ENCODE measurements at places on chromosomes 2 and 18.
A peak's percentile ranks its signal among the peaks of the same experiment; 100 is the strongest.

DNA sequence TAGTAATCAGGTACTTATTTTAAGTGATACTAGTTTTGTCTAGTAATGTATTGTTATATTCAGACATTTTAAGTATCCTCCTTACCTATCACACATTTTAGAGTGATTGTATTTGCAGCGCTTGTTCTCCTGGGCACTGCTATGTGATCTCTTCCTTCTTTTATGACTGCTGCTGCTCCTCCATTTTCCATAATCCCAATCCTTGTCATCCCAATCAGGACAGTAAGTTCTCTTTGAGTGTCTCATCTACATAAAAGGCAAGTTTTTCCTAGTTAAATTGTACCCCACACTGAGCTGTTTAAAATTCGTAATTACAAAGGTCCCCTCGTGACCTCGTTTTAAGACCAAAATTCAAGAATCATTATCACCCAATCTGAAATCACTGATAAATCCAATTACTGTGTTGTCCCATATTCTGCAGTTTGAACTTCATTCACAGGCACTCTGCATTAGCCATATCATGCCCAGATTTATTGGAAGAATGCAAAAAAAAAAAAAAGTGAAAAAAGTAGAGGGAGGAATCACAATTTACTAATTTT lies 2.8 kb downstream of the CLK1 start:
- no peak for DNase-seq

DNA sequence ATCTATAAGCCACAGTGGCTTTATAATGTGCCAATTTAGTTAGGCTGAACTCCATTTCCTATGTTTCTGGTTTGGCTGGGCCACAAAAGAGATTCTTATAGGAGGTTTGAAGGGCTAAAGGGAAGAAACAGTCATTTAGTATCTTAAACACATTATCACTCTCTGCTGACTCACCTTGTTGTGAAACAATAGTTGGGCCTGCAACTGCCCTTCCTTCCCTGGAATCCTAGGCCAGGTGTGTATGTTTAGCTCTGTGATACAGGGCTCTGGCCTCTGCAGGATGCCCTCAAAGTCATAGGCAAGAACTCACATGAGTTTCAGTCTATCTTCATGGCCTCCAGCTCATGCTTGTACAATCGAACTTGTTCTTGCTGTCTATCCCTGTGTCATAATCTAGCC lies 400.0 kb upstream of the CELF4 start:
- DNase-seq: no peak

DNA sequence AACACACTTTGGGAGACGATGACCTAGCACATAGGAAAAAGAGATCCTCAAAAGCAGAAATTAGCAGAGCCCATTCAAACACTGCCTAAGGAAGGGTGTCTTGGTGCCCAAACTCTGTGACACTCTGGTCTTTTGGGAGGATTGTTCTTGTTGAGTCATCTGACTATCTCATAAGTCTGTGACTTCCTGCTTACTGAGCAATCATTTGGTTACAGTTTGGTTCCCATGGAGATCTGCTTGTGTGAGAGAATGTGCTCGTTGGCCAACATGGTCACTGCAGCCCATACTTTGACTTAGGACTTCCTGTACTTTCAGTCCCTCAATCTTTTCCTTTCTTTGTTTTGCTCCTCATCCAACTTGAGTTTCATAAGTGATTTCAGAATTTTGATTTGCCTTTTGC lies 602.9 kb downstream of the NYAP2 start:
- DNase-seq: no peak

DNA sequence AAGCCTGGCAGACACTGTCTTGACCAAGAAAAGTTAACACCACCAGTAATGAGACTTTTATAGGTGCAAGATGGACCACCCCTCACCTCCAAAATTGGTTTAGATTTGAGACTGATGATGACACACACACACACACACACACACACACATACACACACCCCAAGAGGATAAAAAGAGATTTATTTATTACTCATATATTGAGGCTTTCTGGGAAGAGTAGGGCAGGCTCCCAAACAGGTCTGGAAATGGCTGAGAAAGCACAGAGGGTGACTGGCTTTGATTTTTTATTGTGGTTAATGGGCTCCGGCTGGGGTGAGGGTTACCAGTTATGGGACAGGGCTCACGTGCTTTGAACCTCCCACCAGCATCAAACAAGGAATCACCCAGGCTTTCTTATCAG lies 54.2 kb upstream of the ADAM23 start:
- no peak for DNase-seq

- no peak for DNase-seq
Measured at GRCh38 chr2:206480161-206480560, 36.8 kb downstream of the ADAM23 start.

GRCh38 chr18:54161267-54161666 lies 63.2 kb downstream of the MBD2 start:
- no peak for DNase-seq

- DNase-seq: no peak
Measured at GRCh38 chr2:21396252-21396651, 272.5 kb downstream of the TDRD15 start.

DNA sequence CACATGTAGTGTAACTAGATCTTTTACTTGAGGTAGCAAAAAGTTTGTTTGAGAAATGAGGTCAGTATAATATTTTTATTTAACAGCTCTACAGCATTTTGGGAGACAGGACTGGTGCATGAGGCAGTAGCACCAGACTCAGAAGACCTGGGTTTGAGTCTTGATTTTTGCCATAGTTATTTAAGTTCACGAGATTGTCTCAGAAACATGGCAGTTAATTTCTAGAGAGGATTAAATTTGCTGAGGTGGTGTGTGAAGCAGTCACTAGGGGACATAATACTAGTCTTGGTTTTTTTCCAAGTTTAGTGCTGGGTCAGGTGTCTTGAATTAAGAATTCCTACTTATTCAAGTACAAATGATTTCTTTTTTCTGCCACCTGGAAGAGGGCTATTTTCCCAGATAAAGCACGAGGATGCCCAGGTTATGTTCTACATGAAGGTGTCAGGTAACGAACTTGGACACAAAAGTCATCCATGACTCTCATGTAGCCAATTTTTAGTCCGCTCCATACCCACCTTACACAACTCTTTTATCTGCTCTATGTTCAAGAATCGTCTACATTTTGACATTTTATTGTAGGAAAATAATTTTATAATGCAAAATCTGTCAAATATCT lies 1.4 kb downstream of the MARCHF7 start:
- DNase-seq: no peak

- DNase-seq: no peak
Measured at GRCh38 chr2:237716011-237716410, 82.6 kb upstream of the RBM44 start.

GRCh38 chr2:96577501-96577900 lies 40.9 kb downstream of the ARID5A start:
- DNase-seq: no peak

- no peak for DNase-seq
Measured at GRCh38 chr2:18368008-18368407, 192.4 kb downstream of the RDH14 start.

DNA sequence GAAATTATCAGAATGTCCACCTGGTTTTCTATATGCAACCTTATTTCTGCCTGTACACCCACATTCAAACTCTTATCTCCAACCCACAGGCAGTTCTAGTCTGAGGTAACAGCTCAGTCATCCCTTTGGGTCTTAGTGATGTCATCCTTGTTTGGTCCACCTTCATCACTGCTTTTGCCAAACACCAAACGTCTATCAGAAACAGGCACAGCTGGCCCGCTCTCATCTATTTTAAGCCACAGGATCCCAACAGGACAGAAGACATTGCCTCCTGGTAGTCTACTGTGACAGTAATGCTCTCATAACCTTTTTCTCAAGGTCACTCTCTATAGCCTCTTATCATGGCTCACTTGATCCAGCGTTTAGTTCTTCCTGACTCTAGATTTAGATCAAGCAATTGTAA lies 99.0 kb upstream of the CHAC2 start:
- DNase-seq: no peak

- no peak for DNase-seq
Measured at GRCh38 chr2:239211396-239212094, 189.3 kb downstream of the HDAC4 start.

- DNase-seq: no peak
Measured at GRCh38 chr18:55354795-55355194, 233.2 kb downstream of the TCF4 start.

- DNase-seq: no peak
Measured at GRCh38 chr2:32553829-32554432, 73.9 kb upstream of the TTC27 start.

- no peak for DNase-seq
Measured at GRCh38 chr2:105329197-105329554, 359 bp downstream of the TGFBRAP1 start.

DNA sequence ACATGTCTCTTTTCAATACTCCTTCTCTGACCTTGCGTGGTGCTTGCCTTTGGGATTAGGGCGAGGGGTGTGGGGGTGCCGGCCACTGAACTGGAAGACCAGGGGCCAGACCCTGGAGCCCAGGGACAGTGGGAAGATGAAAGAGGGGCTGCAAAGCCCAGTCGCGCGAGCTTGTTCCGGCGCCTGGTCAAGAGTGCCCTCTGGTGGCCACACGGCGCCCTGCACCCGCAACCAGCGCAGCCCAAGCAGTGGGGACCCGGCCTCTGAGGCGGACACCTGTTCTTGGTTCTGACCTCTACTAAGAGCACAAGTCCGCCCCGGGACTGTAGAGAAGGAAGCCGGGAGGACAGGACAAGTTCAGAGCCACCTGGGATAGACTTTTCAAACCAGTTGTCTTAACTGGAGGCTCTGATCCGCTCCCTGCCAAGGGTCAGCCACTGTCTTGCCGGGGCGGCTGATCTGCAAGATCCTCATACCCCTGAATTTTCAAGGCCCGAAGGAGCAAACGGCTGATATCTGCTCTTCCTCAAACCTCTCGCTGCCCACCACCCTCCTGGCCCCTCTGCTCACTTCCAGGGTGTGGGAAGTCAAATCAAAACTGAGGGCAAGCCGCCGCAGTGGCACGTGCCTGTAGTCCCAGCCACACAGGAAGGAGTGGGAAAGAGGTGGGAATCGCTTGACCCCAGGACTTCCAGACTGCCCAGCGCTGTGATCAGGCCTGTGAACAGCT lies 14.9 kb upstream of the MSH6 start:
- DNase-seq: peak; percentile 77

DNA sequence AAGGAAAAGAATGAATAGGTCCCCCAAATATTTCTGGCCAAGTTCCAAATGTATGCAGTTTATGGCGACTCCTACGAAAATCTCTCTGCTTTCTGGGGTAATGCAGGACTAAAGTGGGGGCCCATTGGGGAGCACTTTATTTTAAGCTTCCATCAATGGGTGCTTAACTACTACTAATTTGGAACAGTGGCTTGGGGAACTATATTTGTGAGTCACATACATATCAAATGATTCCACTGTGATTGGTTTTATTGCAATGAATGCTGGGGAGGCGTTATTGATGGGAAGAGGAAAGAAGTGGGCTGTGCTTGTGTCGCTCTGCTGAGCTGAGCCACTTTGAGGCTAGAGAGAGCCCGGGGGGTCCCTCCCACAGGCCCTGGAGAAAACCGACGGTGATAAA lies 560.4 kb upstream of the SALL3 start:
- no peak for DNase-seq

GRCh38 chr2:72146347-72147302 lies 1.0 kb downstream of the CYP26B1 start:
- no peak for DNase-seq

DNA sequence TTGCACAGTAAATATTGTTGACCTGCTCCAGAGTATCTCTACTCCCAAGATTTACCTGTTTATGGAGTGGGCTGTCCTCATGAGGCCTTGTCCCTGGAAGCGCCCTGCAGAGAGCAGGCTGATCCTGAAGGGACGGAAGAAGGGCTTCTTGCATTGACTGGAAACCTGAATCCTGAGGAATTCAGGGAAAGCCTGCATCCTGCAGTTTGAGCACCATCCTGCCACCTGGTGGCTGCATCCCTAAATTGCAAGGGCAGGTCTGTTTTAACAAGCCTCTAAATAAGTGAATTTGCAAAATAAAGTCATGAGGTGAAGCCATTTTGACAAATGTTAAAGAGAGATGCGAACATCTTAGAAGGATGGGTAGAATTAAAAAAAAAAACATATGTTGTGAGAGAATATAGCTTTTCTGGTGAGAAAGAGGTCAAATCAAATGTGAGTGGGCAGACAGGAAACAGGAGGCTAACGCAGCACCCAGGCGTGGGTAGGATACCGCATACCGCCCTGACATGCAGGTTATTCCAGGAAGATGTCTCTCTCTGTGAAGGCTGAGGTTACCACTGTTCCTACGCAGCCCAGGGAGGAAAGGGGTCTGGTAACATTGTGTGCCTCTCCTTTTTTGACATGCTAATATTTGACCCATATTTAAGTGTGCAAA lies 754.9 kb downstream of the RNF144A start:
- DNase-seq: peak; percentile 27

DNA sequence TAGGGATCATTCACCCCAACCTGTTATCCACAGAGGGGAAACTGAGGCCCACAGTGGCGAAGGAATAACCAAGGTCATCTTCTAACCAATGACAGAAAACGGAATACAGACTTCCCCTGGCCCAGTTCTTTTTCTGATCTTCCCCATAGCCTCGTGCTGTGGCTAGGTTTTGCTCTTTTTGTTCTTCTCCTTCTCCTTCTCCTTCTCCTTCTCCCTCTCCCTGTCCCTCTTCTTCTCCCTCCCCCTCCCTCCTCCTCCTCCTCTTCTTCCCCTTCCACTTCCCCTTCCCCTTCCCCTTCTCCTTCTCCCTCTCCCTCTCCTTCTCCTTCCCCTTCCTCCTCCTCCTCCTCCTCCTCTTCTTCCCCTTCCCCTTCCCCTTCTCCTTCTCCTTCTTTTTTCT lies 12.9 kb upstream of the TWIST2 start:
- DNase-seq: no peak

DNA sequence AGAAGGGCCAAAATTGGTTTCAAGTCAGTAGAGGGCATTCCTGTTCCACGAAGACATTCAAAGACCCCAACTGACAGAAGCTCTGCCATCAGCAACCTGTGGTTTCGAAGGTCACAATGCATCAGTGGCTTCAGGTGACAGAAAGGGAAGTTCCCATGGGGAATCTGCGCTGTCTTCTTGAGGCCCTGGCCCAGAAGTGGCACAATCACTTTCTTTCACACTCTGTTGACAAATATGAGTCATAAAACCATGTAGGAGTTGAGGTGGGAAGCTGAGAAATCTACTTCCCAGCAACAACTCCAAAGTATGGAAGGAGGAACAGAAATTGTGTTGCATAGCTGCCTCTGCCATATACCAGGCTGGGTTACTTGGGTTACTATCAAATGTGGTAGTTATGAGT lies 621.1 kb upstream of the FANCL start:
- DNase-seq: no peak

- DNase-seq: no peak
Measured at GRCh38 chr18:67425672-67426071, 90.8 kb downstream of the DSEL start.

DNA sequence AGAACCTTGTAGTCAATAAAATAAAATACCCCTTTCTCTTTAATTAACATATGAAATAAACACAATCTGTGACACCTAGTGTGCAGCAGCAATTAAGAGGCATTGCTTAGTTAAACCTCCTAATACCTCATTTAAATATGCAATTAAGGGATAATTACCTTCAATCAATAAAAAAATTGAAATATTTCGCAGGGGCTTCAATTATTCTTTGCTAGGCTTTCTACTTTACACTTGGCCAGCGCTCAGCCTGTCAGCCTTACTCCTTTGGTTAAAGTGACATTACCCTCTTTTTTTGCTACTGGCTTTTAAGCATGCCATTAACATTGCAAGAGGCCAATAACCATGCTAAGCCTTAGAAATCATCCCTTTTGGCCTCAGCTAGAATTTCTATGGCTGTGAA lies 327.5 kb upstream of the ZNF521 start:
- no peak for DNase-seq

Data from head of caudate nucleus (tissue), 42 donors.